T-helper 17 cell (primary cell): ENCODE measurements at places on chromosomes 4 and X.

- no peaks in the 10 kb centered on the region for H3K4me1 ChIP-seq
- no peak for DNase-seq
- H3K4me3 ChIP-seq = no peak overlapping the region
- H3K36me3 ChIP-seq = no peaks in the 10 kb centered on the region
Measured at GRCh38 chr4:124201636-124202035, 510.9 kb downstream of the ANKRD50 start.

DNA sequence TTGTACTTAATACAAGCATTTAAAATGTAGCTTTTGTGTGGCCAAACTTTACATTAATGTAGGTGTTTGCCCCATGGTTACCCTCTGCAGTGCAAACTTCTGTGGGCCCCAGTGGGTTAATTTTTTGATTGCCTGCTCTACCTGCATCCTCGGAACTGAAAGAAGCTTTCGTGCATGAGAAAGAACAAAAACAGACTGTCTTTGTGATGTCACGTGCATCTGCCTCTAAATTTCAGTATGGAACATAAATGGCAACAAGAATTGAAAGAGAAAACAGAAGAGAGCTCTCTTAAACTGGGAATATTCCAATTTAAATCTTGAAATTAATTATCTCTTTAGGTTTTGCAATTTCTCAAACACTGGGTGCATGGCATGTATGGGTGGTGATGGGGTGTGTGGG, 182.4 kb upstream of the LCORL start:
- no peaks in the 10 kb centered on the region for H3K4me1 ChIP-seq
- no peak for DNase-seq
- no peaks in the 10 kb centered on the region for H3K36me3 ChIP-seq
- no peak overlapping the region for H3K27ac ChIP-seq
- no peak overlapping the region for H3K4me3 ChIP-seq

- peak overlapping the region; percentile 100 for H3K27ac ChIP-seq
- no peak for DNase-seq
- H3K4me3 ChIP-seq = peak overlapping the region; percentile 95
- peaks cover 35% of the 10 kb centered on the region for H3K4me1 ChIP-seq
Measured at GRCh38 chrX:12971282-12972003, 3.5 kb upstream of the TMSB4X start.

GRCh38 chr4:28176942-28177341, 1316.3 kb downstream of the STIM2 start:
- H3K27ac ChIP-seq = no peak overlapping the region
- DNase-seq = no peak
- H3K4me1 ChIP-seq = no peaks in the 10 kb centered on the region
- no peaks in the 10 kb centered on the region for H3K27me3 ChIP-seq

DNA sequence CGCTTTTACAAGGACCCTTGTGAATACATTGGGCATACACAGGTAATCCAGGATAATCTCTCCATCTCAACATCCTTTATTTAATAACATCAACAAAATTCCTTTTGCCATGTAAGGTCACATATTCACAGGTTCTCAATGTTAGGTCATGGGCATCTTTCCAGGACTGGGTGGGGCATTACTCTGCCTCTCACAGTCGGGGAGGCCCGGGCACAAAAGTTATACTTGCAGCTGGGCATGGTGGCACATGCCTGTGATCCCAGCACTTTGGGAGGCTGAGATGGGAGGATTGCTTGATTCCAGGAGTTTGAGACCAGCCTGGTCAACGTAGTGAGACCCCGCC, 93.7 kb upstream of the AP1S2 start:
- no peak overlapping the region for H3K27ac ChIP-seq
- H3K4me1 ChIP-seq = no peaks in the 10 kb centered on the region
- H3K36me3 ChIP-seq = no peaks in the 10 kb centered on the region
- no peak for DNase-seq
- no peaks in the 10 kb centered on the region for H3K27me3 ChIP-seq

GRCh38 chr4:38323141-38323641, 340.8 kb upstream of the KLF3 start:
- H3K36me3 ChIP-seq = no peaks in the 10 kb centered on the region
- no peaks in the 10 kb centered on the region for H3K27me3 ChIP-seq
- H3K4me3 ChIP-seq = no peak overlapping the region
- peaks cover 32% of the 10 kb centered on the region for H3K4me1 ChIP-seq

DNA sequence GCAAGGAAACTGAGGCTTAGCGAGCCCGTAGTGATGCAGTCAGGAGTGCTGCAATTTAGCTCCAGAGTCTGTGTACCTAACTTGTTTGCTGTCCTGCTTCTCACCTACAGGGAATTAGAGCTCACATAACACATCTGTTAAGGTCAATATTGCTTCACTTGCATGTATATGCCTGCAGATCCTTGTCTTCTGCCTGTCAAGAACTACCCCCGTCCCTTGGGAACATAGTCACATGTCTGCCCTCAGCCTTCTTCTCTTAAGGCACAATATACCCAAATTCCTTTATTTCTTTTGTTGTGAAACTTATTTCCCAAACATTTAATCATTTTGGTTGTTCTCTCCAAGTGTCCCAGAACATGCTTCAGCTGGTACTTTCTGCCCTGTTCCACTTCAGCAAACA, 103.3 kb upstream of the LEF1 start:
- no peak for DNase-seq
- no peak overlapping the region for H3K4me3 ChIP-seq
- peaks cover 2% of the 10 kb centered on the region for H3K4me1 ChIP-seq

GRCh38 chr4:153622778-153623240, 61.3 kb upstream of the TLR2 start:
- DNase-seq = no peak
- H3K27me3 ChIP-seq = no peaks in the 10 kb centered on the region
- H3K4me1 ChIP-seq = peaks cover 11% of the 10 kb centered on the region
- no peak overlapping the region for H3K4me3 ChIP-seq
- H3K36me3 ChIP-seq = peaks cover 15% of the 10 kb centered on the region

DNA sequence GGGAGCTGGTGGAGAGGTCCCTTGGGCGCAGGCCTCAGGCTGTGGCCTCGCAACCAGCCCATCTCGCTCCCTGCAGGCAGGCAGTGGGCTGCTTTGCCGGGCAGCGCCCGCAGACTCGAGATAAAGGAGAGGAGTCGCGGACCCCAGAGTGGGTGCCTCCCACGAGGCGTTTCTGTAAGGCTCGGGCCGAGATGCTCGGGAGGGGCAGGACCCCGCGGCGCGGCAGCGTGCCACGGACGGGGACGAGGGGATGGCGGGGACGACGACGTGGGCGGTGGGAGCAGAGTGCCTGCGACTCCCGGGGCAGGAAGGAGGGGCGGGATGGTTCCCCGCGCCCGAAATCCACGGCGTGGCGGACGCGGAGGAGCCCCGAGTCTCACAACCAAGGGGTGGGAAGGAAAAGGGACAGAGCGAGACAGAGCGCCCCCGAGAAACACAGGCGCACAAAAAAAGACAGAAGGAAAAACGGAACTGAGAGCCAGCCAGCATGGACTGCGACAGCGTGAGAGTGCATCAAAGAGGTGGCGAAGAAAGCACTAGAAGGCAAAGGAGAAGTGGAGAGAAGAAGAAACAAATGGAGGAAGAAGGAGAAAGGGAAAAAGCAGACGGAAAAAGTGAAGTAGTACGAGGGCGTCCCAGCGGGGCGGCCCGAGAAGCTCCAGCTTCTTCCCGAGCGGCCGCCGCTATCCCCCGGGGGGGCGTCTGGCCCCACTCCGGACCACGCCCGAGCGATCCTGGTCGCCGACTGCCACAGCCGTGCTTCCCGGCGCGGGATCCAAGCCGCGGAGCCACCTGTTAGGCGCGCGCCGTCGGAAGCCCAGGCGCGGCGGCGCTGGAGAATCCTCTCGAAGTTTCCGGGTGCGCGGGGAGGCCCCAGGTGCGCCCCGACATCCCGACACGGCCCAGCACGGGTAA, 1.5 kb downstream of the BEND4 start:
- H3K27ac ChIP-seq = peak overlapping the region; percentile 41
- peaks cover 54% of the 10 kb centered on the region for H3K27me3 ChIP-seq
- peaks cover 9% of the 10 kb centered on the region for H3K4me1 ChIP-seq
- H3K4me3 ChIP-seq = peak overlapping the region; percentile 85
- H3K36me3 ChIP-seq = peaks cover 8% of the 10 kb centered on the region
- DNase-seq = no peak

GRCh38 chrX:20159797-20160385, 18.3 kb upstream of the EIF1AX start:
- DNase-seq = no peak
- no peak overlapping the region for H3K4me3 ChIP-seq
- H3K27ac ChIP-seq = peak overlapping the region; percentile 57
- H3K36me3 ChIP-seq = peaks cover 7% of the 10 kb centered on the region

- H3K27ac ChIP-seq = no peak overlapping the region
- no peaks in the 10 kb centered on the region for H3K4me1 ChIP-seq
Measured at GRCh38 chr4:135282676-135283075, 1081.1 kb upstream of the PABPC4L start.

GRCh38 chr4:22391551-22391950, 124.3 kb downstream of the ADGRA3 start:
- no peaks in the 10 kb centered on the region for H3K4me1 ChIP-seq
- H3K36me3 ChIP-seq = no peaks in the 10 kb centered on the region
- DNase-seq = no peak

GRCh38 chr4:111016416-111016815, 393.5 kb upstream of the PITX2 start:
- H3K4me1 ChIP-seq = no peaks in the 10 kb centered on the region
- no peaks in the 10 kb centered on the region for H3K27me3 ChIP-seq
- no peaks in the 10 kb centered on the region for H3K36me3 ChIP-seq
- H3K4me3 ChIP-seq = no peak overlapping the region
- no peak for DNase-seq

DNA sequence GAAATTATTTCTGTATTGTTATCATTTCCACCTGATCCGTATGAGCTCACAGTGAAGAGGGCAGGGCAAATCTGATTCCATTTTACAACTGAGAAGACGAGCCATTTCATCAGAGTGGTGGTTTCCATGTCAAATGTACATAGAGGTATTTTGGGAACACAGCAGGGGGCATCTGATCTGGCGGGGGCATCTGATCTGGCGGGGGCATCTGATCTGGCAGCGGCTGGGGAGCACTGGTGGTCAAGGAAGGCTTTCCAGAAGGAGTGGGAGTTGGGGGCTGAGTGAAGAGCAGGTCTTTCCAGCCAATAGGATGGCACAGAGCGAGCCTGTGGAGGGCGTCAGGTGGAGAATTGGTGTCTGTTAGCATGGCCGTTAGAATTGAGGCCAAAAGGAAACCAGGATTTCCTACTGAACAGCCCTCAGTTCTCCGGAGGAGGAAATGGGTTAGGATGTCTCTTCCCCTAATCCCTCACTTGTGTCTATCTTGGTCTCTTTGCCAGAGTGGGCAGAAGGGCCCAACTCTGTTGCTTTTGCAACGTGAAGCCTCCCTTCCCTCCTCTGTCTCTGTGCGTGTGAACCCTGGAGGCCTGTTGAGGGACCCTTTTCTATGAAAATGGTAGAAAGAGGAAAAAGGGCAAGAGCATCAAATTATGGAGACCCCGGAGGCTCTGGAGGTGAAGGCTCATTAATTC, 41.3 kb downstream of the RHOH start:
- H3K4me1 ChIP-seq = peaks cover 60% of the 10 kb centered on the region
- peak overlapping the region; percentile 82 for H3K4me3 ChIP-seq
- peaks cover 3% of the 10 kb centered on the region for H3K36me3 ChIP-seq
- no peaks in the 10 kb centered on the region for H3K27me3 ChIP-seq
